ENCODE measurements at places on chromosomes 1 and 21.

DNA sequence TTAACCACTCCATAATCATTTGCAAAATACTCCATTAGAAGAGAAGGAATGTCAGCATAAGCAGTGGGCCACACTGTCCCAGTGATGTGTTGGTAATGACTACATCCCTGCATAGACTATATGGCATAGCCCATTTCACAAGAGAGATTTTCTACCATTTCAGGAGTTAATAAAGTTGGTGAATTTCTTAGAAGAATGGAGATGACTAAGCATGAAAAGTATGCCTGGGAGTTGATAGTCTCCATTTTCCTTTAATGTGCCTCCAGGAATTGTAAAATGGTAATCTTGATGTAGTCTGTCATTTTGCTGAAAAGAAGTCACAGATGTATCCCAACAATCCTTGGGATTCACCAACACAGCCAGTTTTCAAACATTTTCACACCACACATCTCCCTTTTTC, 608.8 kb upstream of the CHRM3 start:
- DNase-seq, result no peak

GRCh38 chr1:41240781-41241353, 1.2 kb downstream of the SCMH1 start:
- DNase-seq, result no peak

- no peak for DNase-seq
Measured at GRCh38 chr1:6917067-6917466, 131.8 kb downstream of the CAMTA1 start.

DNA sequence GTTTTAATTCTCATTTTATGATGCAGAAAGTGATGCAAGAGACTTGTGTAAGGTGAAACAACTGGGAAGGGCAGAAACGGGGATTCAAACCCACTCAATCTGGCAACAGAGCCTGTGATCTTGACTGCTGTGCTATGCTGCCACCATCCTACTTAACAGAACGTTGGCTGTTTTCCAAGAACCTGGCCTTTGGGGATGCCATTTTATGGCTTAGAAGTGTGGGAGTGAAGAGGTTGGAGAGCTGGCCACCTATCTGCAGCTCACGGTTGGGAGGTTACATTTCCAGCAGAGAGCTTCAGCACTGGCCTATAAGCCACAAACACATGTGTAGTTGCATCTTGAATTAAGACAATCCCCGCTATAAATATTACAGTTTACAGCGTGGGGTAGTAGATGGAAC, 235.3 kb downstream of the PRDM2 start:
- DNase-seq, result no peak

- no peak for DNase-seq
Measured at GRCh38 chr1:179731643-179732042, 11.4 kb upstream of the FAM163A start.

DNA sequence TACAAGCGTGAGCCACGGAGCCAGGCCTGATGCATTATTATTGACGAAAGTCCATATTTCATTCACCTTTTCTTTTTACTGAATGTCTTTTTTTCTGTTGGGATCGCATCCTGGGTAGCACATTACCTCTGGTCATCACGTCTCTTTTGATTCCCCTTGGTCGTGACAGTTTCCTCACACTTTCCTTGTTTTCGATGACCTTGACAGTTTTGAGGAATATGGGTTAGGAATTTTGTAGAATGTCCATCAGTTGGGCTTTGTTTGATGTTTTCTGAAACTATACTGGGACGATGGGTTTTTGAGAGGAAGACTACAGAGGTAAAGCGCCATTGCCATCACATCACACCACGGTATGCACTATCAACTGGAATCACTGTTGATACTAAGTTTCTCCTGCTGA, 26.6 kb upstream of the GALNT2 start:
- no peak for DNase-seq

DNA sequence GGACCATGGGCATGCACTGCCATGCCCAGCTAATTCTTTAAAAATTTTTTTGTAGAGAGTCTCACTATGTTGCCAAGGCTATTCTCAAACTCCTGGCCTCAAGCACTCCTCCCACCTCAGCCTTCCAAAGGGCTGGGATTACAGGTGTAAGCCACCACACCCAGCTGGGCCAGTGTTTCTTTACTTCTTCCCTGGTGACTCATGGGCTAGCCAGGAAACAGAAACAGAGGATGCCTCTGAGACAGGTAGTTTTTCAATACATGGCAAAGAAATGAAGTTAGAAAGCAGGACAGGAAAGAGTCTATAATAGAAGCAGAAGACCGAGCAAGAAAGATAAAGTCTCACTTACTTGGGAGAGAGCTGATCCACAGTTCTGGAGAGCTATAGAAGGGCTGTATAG, 7.6 kb upstream of the C1orf74 start:
- DNase-seq, result no peak

DNA sequence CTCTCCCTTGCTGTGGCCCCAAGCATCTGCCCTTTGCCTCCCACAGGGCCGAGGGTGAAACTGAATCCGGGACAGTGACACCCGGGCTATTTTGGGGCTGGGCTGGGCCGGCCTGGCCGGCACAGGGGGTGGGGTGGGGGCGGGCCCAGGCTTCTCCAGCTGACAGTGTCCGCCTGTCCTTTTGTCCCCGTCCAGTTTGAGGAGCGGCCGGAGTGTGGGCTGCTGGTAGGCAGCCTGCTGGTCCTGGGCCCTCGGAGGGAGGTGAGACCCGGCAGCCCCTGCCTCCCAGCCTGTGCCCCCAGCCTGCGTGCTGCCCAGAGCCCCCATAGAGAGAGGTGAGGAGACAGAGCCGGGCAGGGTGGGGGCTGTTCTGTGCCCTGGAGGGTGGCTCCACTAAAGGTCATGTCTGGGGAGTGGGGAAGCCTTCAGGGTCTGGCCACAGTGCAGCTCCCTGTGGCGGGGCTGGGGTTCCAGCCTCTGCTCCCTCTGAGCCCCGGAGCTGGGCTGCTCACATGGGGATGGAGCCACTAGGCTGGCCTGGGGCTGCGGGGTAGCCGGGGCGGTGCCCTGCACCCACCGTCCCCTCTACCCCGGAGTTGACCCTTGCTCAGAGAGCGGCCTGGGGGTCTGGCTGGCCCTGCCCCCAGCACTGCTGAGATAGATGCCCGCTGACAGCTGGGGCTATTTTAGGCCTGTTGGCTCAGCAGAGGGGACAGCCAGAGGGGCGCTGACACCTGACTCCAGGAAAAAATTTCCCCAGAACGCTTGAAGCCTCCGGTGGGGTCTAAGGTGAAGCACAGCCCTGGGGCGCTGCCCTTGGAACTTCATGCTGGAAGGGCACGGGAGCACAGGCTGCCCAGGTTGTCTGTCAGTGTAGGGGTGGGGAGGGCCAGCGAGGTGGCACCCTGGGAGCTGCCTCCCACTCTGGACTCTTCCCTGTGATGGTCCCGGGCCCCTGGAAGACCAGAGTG, at the start of gene OBSCN:
OBSCN (plus strand) TSS at position 194 of the 971 bp plus-strand sequence. CDS start 3,740 bp downstream, outside the sequence.
- DNase-seq, result peak; percentile 68

DNA sequence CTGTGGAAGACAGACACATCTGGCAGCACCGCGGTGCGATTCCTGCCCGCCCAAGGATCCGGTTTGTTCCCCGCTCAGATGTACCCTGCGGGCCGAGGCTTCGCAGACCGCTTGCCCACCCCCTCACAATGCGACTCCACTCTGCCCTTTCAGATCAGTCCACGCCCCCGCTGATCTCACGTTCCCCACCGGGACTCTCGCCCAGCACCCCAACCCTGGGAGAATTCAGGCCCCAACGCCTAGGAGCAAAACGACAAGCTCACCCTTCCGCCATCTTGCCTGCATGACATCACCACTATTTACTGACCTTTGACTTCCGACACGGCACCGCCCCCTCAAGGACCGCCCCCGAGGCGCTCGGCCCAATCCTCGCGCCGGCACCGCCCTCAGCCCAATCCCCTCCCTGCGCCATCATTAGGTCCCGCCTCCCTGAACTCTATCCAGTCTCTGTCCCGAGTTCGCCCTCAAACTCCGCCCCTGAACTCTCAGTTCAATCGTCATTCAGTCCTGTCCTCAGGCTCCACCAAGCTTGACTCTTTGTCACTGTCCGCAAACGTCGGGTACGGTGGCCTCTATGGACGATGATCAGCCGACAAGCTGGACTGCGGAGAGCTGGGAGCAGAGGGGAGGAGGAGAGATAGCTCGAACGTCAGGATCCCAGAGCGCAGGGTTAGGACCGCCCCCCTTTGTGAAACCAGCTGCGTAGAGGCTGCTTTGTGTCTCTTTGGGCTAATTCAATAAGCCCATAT, at the start of gene BSDC1:
BSDC1 (minus strand) TSS at position 301 of the 749 bp plus-strand sequence; CDS start at position 274, 27 bp downstream.
- peak; percentile 98 for DNase-seq

DNA sequence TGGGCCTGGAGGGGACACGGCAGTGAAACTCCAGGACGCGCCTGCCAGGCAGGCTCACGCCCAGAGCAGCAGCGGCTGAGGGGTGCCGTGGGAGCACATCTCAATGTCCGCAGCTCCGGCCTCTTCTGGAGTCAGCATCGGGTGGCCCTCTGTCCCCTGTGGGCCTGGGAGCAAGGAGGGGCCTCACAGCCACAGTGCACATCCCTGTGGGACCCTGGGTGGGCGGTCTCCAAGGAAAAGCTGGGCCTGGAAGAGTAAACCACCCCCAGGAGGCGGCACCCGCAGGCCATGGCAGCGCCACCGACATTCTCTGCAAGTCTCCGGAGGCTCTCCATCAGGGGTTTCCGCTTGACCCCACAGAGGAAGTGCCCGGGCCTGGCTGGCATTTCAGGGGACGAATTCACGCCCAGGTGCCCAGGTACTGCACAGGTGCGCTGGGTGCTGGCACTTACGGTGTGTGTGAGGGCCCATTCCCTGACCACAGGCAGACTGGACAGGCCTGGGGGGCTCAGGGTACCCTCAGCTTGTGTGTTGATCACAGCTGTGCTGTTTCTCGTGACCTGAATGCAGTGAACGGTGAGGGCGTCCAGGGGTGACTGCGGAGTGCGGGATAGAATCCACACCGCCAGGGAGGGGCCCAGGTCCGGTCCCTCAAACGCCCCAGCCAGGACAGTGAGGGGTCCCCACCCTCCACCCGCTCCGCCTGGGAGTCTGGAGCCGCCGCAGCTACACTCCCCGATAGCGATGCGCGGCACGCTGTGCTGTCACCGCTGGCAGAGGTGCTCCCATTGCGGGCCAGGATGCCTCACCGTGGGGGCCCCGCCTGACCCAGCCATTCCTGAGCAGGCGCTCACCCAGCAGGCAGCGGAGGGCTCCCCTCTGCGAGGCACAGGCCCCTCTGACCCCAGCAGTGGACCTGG, 16.6 kb upstream of the RNF223 start:
- DNase-seq, result no peak

DNA sequence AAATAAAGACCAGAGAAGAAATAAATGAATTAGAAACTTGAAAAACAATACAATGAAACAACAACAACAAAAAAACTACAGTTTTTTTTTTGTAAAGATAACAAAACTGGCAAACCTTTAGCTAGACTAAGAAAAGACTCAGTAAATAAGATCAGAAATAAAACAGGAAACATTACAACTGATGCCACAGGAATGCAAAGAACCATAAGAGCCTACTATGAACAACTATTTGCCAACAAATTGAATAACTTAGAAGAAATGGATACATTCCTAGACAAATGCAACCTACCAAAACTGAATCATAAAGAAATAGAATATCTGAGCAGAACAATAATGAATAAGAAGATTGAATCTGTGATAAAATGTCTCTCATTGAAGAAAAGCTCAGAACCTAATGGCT, 742.0 kb downstream of the ADGRL2 start:
- DNase-seq, result no peak

DNA sequence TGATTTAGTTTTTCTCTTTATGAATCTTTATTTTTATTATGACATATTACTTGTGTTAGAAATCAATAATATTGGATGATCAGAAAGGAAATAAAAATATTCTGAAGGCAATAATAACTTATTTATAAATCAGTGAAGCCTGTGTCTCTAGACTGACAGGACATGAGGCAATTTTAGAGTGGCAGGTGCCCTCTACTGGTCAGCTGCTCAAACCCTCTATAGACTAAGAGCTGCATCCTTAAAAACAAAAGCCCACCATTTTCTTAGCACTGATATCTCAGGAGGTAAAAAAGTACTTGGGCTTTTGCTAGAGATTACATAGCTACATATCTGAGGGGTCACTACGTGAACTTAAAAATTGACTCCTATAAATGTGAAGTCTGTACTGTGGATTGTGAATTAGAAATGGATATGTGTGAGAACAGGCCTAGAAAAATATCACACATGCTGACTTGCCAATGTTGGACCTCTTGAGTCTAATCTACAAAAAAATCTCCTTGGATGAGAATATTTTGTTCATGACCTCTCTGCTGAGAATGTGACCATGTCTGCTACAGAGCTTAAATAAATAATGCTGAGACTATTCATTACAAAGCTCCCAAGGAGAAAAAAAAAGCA, 597.9 kb upstream of the ADAMTS5 start:
- peak; percentile 43 for DNase-seq

GRCh38 chr21:34343347-34343746, 20.5 kb upstream of the KCNE2 start:
- no peak for DNase-seq

GRCh38 chr1:108114033-108114599, 86.0 kb downstream of the SLC25A24 start:
- DNase-seq, result no peak

DNA sequence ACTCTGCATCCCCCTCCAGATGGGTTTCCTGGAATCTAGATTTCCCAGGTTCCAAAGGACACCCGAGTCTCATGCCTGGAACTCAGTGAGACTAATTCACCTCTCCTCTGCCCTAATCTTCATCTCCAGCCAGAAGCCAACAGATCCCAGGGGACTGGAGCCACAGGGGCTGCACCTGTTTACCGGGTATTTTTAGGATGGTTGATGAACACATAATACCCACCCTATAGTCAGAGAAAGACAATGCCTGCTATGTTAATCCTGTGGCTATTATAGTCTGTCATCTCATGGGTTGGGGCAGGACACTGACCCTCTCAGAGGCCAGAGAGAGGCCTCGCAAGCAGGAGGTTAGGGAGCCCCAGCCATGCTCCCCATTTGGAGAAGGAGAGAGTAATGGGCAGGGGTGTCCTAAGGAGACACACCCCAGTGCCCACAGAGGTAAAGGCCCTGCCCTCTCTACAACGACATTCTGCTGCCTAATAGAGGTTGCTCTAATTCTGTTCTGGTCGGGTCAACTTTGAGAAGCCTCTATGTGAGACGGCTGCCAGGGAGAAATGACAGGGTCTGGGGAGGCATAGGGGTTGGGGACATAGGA, 1.0 kb upstream of the TNNI1 start:
- DNase-seq, result no peak

GRCh38 chr1:110087812-110088738, 17.6 kb upstream of the ALX3 start:
- no peak for DNase-seq

DNA sequence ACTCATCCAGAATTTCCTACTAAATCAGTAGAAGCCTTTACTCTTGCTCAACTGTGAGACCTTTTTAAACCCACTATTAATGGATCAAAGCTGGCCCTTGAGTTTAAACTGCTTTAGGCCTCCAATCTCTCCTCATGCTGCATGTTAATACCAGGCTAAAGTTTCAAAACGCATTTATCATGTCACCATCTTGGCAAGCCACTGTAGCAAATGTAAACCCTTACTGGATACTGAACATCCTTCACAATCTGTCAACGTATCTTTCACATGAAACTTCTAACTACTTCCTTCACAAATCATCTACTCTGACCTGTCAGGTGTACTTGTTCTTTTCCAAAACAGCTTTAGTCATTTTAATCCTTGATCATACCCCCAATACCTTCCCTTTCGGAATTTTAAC, 3.0 kb downstream of the PAXBP1 start:
- DNase-seq, result no peak
